ENCODE measurements at places on chromosomes 2 and 18.

- H3K4me3 ChIP-seq: no peak overlapping the region
- no peaks in the 10 kb centered on the region for H3K36me3 ChIP-seq
- no peaks in the 10 kb centered on the region for H3K27me3 ChIP-seq
These were observed 282.9 kb upstream of the REV1 start for GRCh38 chr2:99772591-99773331.

GRCh38 chr18:35525795-35526494, 28.2 kb upstream of the INO80C start:
- H3K36me3 ChIP-seq: no peaks in the 10 kb centered on the region
- no peaks in the 10 kb centered on the region for H3K27me3 ChIP-seq
- H3K4me1 ChIP-seq: no peaks in the 10 kb centered on the region
- DNase-seq: no peak
- H3K4me3 ChIP-seq: no peak overlapping the region
- H3K27ac ChIP-seq: no peak overlapping the region

DNA sequence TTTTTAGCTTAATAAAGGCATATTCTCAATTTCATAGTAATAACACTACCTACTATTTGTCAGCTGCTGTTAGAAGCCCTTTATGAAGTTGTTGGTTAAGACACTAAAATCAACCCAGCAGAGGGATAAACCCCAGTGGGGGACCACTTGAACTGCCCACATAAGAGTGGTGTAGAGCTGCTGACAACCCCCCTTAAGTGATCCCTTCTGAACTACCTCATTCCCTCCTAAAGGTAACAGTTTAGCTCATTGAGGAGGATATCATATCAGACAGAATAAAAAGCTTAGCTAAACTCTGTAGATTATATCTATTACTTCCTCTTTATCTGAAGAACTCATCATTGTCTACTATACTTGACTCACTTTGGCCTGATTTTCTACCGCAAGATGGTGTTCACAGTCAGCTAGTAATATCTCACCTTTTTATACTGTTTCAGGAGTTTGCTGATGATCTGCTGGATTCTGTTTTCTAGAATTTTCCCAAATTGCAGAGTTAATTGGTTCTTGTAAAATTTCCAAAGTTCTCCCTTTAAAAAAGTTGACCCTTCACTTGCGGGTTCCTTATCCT, 16.2 kb downstream of the GALM start:
- peaks cover 8% of the 10 kb centered on the region for H3K4me1 ChIP-seq
- H3K27ac ChIP-seq: no peak overlapping the region
- no peak overlapping the region for H3K4me3 ChIP-seq
- DNase-seq: no peak

DNA sequence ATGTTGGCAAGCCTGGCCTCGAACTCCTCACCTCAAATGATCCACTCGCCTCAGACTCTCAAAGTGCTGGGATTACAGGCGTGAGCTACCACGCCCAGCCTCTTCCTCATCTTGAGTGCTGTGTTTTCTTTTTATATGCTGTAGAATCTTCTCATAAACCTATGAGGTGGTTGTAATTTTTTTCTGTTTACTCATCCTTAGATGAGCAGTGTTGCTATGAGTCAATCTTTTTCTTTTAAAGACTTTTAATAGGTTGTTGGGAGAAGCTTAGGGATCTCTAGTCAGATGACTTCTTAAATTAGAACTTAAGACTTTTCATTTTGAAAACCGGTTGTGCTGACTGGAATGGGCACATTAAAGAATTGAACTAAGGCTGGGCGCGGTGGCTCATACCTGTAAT, 8.7 kb upstream of the AAK1 start:
- no peaks in the 10 kb centered on the region for H3K4me1 ChIP-seq
- DNase-seq: no peak
- no peaks in the 10 kb centered on the region for H3K27me3 ChIP-seq
- no peak overlapping the region for H3K4me3 ChIP-seq
- no peaks in the 10 kb centered on the region for H3K36me3 ChIP-seq

GRCh38 chr2:142721015-142721414, 156.4 kb upstream of the KYNU start:
- H3K27ac ChIP-seq: no peak overlapping the region
- no peak for DNase-seq
- no peaks in the 10 kb centered on the region for H3K36me3 ChIP-seq
- H3K27me3 ChIP-seq: no peaks in the 10 kb centered on the region
- H3K4me3 ChIP-seq: no peak overlapping the region

- no peak overlapping the region for H3K27ac ChIP-seq
- no peak for DNase-seq
- no peaks in the 10 kb centered on the region for H3K36me3 ChIP-seq
- no peak overlapping the region for H3K4me3 ChIP-seq
- H3K27me3 ChIP-seq: no peaks in the 10 kb centered on the region
These were observed 131.2 kb downstream of the TRIB2 start for GRCh38 chr2:12847694-12848575.

DNA sequence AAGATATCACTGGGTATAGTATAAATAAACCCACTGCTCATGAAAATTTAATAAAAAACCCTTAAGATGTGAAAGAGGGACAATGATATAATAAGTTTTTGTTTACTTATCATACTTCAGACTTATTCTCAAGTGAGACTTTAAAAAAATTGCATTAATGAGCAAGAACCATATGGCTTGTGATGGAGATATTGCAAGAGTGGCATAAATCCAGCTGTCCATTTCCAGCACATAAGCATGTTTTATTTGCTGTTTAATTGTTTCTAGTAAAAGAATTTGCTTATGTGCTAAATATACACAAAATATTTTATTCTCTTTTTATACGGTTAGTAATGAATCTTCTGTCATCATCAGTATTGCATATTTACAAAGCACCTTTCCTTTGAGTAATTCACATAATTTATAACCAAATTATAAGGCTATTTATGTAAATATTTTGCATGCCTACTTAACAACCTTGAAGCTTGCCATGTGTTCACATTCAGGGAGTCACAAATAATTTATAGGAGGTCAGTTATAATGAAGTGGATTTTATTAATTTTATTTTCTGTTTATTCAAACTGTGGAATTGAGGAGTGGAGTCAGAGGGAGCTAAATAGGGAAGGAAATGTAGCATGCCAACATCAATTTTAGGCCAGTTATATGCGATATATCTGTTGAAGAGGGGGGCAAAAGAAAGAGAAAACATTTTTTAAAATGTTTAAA, 318.5 kb upstream of the CWC22 start:
- DNase-seq: no peak
- no peak overlapping the region for H3K4me3 ChIP-seq
- no peaks in the 10 kb centered on the region for H3K36me3 ChIP-seq

GRCh38 chr18:610214-610928, 13.6 kb downstream of the CLUL1 start:
- H3K36me3 ChIP-seq: no peaks in the 10 kb centered on the region
- H3K27ac ChIP-seq: no peak overlapping the region
- H3K4me3 ChIP-seq: no peak overlapping the region
- no peaks in the 10 kb centered on the region for H3K27me3 ChIP-seq

DNA sequence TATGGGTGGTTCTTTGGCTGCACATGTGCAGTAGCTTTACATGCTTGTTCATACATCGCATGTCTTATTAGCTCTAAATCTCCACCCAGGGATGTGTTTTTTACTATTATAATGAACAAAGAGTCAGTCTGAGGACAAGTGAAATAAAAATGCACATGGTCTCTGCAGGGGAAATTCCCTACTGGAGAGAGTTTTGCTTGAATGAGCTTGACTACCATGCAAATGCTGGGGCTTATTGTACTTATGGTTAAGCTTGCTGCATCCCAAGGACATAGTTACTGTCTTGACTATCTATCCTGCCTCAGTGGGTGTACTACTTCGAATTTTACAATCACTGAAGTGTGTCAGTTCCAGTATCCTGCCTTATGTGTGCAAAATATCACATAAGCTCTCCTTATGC, 362.7 kb downstream of the TDRD15 start:
- H3K4me1 ChIP-seq: no peaks in the 10 kb centered on the region
- H3K27ac ChIP-seq: no peak overlapping the region
- no peaks in the 10 kb centered on the region for H3K27me3 ChIP-seq

- H3K36me3 ChIP-seq: no peaks in the 10 kb centered on the region
- H3K27ac ChIP-seq: peak overlapping the region; percentile 83
- no peaks in the 10 kb centered on the region for H3K4me1 ChIP-seq
- DNase-seq: no peak
- H3K4me3 ChIP-seq: no peak overlapping the region
These were observed 84.2 kb downstream of the IRS1 start for GRCh38 chr2:226715347-226715990.

- no peak overlapping the region for H3K4me3 ChIP-seq
- no peak overlapping the region for H3K27ac ChIP-seq
- DNase-seq: no peak
- no peaks in the 10 kb centered on the region for H3K36me3 ChIP-seq
- H3K27me3 ChIP-seq: no peaks in the 10 kb centered on the region
- H3K4me1 ChIP-seq: no peaks in the 10 kb centered on the region
These were observed 41.4 kb downstream of the STARD6 start for GRCh38 chr18:54316071-54316820.

DNA sequence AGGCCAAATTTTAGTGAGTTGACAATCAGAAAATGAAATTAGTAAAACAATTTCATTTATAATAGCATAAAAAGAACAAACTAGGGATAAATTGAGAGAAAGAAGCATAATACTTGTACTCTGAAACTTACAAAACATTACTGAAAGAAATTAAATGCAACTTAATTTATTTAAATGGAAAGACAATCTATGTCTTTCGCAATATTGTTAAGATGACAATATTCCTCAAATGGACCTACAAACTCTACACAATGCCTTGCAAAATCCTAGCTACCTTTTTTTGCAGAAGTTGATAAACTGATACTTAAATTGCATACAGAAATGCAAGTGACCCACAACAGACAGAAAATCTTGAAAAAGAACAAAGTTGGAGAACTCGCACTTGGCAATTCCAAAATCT, 9.1 kb downstream of the EPG5 start:
- no peak for DNase-seq
- H3K4me1 ChIP-seq: no peaks in the 10 kb centered on the region
- H3K27me3 ChIP-seq: no peaks in the 10 kb centered on the region
- no peak overlapping the region for H3K4me3 ChIP-seq
- H3K36me3 ChIP-seq: no peaks in the 10 kb centered on the region

DNA sequence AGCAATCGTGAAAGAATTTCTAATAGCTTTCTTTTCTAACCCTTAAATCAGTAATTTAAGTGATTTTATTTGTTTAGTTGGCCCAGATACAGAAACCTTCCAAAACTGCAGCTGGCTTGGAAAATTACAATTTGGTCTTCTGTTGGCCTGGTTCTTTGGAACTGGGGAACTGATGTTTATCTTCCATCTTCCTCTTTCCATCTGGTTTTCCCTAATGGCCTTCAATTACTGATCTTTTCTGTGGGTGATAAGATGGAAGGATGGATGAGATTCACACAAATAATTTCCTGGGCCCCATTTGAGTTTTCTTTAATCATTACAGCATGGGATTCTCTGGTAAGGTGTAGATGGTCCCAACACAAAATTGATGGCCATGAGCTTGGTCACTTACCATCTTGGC, 106.5 kb upstream of the CHRNA1 start:
- no peak for DNase-seq
- no peak overlapping the region for H3K4me3 ChIP-seq
- H3K36me3 ChIP-seq: no peaks in the 10 kb centered on the region
- H3K4me1 ChIP-seq: no peaks in the 10 kb centered on the region

- no peak overlapping the region for H3K4me3 ChIP-seq
- H3K27me3 ChIP-seq: no peaks in the 10 kb centered on the region
- no peaks in the 10 kb centered on the region for H3K36me3 ChIP-seq
- no peak overlapping the region for H3K27ac ChIP-seq
These were observed 30.8 kb downstream of the GRHL1 start for GRCh38 chr2:9982248-9982647.

DNA sequence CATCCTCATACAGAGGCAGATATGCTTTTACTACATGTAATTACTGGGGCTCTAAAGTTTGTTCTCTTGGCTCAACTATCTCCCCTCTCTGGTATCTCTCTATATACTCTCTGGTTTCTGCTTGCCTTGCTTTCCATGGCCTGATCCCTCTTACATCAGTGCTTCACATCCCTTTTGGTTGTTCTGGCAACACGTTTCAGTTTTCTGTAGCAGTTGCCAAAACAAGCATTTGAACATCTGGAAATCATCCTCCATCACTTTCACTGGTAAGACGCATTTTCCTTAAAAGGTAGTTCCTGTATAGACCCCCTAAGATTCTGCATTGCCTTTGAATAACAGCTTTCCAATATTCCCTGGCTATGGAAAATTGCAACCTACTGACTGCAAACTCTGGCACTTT, 25.9 kb downstream of the COL5A2 start:
- H3K36me3 ChIP-seq: no peaks in the 10 kb centered on the region
- peaks cover 26% of the 10 kb centered on the region for H3K4me1 ChIP-seq
- no peak for DNase-seq
- H3K27ac ChIP-seq: no peak overlapping the region
- no peaks in the 10 kb centered on the region for H3K27me3 ChIP-seq

DNA sequence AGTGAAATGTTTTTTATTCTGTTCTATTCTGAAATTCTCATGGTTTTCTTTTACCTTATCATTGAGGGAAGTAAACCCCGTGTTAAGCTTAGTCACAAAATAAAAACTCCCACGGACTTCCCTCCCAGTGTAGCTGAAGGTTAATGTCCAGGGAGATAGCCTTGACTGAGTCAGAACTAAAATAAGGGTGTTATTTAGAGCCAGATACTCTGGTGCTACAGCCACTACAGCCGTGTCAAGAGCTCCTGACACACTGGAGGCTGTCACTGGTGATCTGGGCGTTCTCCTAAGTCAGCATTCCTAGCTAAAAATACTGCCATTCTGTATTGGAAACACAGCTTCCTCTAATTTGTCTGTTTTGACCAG, 82.0 kb upstream of the RANBP2 start:
- H3K36me3 ChIP-seq: no peaks in the 10 kb centered on the region
- H3K4me3 ChIP-seq: no peak overlapping the region
- DNase-seq: no peak
- H3K4me1 ChIP-seq: peaks cover 39% of the 10 kb centered on the region
- no peaks in the 10 kb centered on the region for H3K27me3 ChIP-seq

GRCh38 chr18:44599412-44599811, 81.3 kb upstream of the SETBP1 start:
- no peaks in the 10 kb centered on the region for H3K36me3 ChIP-seq
- H3K4me3 ChIP-seq: no peak overlapping the region
- no peaks in the 10 kb centered on the region for H3K27me3 ChIP-seq
- no peak for DNase-seq

- DNase-seq: no peak
- H3K4me1 ChIP-seq: no peaks in the 10 kb centered on the region
- H3K27me3 ChIP-seq: no peaks in the 10 kb centered on the region
- no peak overlapping the region for H3K4me3 ChIP-seq
These were observed 9.9 kb downstream of the COL3A1 start for GRCh38 chr2:188984065-188984491.

GRCh38 chr2:1914541-1915165, 170.3 kb upstream of the PXDN start:
- H3K27me3 ChIP-seq: no peaks in the 10 kb centered on the region
- DNase-seq: no peak
- H3K4me1 ChIP-seq: no peaks in the 10 kb centered on the region

GRCh38 chr2:17416884-17417391, 101.3 kb downstream of the RAD51AP2 start:
- no peak for DNase-seq
- H3K4me1 ChIP-seq: no peaks in the 10 kb centered on the region
- H3K4me3 ChIP-seq: no peak overlapping the region
- no peak overlapping the region for H3K27ac ChIP-seq

DNA sequence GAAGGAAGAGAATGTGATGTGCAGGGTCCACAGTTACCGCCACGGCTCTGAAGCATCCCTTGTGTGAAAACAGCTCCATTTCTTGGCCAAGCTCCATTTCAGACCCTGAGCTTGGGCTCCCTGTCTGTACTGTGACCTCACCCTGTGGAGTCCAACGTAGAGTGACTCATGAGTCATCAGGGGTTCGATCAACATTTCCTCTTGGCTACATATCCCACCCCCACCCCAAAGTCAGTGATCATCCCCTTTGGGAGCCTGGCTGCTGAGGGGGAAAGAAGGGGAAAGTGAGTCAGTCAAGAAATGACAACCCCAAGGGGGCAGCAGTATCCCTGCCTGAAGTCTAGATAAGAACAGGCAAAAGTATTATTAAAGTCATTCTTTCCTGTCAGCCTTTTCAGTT, 62.2 kb downstream of the PAPOLG start:
- H3K27me3 ChIP-seq: no peaks in the 10 kb centered on the region
- H3K4me3 ChIP-seq: no peak overlapping the region
- H3K36me3 ChIP-seq: no peaks in the 10 kb centered on the region

Data from Caco-2 (cell line).